ENCODE measurements at places on chromosomes 3 and 15.

GRCh38 chr15:62145015-62145735 is 19.9 kb downstream of the C2CD4B start:
- DNase-seq, result no peak

GRCh38 chr3:62027796-62028195 is 345.6 kb downstream of the FEZF2 start:
- DNase-seq, result no peak

GRCh38 chr3:66253790-66254620 is 33.2 kb downstream of the SLC25A26 start:
- peak; percentile 42 for DNase-seq

- DNase-seq, result no peak
Observed at GRCh38 chr3:10463533-10464434, 41.6 kb downstream of the ATP2B2 start.

Measured in GM20000 (cell line).